ENCODE measurements at places on chromosomes 3 and 15.

DNA sequence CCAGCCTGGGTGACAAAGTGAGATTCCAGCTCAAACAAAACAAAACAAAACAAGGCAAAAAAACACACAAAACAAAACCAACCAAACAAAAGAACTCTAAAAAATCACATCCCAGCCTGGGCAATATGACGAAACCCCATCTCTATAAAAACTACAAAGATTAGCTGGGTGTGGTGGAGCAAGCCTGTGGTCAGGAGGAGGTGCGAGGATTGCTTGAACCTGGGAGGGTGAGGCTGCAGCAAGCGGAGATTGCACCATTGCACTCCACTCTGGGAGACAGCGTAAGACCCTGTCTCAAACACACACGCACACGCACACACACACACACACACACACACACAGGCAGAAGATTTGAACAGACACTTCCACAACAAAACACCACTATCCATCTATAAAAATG, 99.6 kb downstream of the SHQ1 start:
- no peak for DNase-seq

DNA sequence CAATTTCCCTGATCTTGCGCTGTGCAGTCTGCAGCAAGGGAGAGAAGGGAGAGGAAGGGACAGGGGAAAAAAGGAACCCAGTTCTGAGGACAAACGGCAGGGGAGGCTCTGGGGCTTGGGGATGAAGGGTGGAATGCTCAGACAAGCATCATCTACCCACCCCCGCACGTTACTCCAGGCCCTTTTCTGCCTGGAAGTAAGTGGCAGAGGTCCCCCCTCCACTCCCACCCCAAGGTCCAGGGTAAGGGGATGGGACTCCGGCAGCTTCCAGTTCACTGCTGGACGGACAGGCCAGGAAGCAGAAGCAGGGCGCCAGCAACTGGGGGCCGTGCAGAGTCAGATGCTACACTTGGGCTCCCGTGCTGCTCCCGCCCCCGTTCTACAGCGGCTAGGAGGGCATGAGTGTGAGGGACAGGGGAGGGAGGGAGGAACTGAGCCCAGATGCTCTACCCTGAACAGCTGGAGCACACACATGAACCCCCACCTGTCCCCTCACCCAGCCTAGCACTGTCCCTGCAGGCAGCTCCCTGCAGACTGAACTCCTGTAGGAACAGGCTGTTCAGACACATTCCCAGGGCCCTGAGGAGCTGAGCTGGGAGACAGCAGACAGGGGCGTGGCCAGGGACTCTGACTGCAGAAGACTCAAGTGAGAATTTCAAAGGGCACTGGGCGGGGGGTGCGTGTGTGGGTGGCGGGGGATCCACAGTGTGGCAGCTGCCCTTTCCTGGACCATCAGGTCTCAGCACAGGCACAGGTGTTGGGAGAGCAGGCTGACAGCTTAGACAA, 59.7 kb downstream of the SENP2 start:
- DNase-seq = no peak

GRCh38 chr3:54213907-54214306, 91.6 kb downstream of the CACNA2D3 start:
- DNase-seq = no peak

GRCh38 chr3:43338295-43338694, 52.0 kb downstream of the SNRK start:
- no peak for DNase-seq

DNA sequence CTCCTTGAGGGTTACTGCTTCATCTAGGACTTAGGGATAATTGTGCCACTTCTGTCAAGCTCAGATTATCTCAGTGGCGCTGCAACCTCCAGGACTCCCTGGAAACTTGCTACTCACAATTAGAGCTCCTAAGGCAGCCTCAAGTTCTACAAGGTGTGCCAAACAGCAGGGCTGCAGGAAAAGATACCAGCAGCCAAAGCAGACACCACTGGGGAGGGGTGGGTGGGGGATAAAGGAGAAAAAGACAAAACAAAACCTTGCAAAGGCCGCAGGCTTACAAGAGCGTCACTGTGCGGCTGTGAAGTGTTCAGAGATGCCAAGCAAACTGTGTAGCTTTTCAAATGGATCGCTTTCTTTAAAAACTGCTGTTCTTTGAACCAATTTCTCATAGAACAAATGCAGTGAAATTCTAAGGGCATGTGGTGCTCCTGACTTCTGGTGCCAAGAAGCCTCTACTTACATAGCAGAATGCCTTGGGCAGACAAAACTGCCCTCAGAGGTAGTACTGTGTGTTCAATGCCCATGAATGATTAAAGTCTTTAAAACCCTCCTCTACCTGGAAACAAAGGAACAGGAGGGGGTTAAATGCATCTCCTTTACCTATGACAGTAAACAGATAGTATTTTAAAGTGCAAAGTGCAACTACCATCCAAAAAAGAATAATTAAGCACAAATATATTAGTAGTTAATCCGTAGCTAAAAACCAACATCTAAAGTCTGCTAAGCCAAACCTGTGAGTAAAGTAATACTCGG, 353.4 kb downstream of the FOXP1 start:
- no peak for DNase-seq

DNA sequence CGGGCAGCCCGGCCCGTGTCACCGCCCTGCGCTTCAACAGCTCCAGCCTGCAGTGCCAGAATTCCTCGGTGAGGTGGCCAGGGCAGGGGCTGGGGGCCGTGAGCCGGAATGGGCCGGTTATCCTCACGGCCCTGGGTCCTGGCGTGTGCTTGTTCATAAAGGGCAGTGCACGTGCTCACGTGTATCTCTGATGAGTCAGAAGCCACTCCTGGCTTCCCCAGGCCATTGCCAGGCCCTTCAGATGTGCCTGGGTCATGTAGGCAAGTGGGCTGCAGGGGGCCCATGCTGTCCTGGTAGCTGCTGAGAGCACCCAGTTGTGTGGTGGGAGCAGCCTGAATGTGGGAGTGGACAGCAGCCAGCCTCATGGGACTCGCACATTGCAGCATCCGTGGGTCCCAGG, 29.2 kb downstream of the PLXNA1 start:
- DNase-seq = no peak

DNA sequence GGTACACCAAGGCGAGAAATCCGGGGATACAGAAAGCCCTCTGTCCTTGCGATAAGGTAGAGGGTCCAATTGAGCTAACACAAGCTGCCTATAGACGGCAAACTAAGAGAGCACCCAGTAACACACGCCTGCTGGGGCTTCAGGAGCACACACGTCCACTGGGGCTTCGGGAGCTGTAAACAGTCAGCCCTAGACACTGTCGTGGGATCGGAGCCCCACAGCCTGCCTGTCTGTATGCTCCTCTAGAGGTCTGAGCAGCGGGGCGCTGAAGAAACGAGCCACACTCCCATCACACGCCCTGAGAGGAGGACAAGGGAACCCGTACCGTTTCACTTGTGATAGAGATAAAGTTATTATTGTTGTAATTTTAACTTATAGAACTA, 486 bp downstream of the SAMMSON start:
- DNase-seq = no peak

DNA sequence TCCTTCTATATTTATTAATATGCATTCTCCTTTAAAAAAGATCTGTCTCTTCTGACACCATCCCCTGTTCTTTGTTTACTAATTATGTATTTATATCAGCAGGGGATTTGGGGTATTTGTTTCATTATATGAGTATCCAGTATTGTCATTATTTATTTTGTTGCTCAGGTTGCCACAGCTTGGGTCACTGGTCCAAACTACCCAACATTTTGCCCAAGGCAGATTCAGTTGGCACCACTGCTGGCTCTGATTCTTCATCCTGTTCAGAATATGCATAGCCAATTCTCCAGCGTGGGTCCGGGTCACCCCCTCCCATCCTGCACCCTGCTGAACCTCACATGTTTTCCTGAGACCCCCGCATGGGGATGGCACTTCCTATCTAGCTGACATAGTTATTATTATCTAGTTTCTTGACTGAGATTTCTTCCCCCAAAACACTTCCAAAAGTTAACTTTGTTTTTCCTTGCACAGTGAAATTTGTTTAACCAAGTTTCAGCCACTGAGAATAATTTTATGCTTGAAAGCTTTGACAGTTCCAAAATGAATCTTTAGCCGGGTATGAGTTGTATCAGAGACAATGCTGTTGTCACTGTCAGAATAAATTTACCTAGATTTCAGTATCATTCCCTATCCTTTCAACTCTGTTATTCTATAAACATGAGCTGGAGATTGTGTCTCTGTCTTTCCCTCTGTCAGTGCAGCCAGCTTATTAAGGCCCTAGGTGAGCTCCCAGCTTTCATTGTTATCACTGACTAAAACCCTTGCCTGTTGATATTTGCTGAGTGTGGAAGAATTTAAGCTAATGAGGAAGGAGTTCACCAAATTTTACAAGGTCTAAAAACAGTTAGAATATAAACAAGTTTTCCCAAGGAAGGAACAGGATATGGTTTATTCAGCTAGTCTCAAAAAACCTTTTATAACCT, 70.3 kb downstream of the TGFBR2 start:
- no peak for DNase-seq

DNA sequence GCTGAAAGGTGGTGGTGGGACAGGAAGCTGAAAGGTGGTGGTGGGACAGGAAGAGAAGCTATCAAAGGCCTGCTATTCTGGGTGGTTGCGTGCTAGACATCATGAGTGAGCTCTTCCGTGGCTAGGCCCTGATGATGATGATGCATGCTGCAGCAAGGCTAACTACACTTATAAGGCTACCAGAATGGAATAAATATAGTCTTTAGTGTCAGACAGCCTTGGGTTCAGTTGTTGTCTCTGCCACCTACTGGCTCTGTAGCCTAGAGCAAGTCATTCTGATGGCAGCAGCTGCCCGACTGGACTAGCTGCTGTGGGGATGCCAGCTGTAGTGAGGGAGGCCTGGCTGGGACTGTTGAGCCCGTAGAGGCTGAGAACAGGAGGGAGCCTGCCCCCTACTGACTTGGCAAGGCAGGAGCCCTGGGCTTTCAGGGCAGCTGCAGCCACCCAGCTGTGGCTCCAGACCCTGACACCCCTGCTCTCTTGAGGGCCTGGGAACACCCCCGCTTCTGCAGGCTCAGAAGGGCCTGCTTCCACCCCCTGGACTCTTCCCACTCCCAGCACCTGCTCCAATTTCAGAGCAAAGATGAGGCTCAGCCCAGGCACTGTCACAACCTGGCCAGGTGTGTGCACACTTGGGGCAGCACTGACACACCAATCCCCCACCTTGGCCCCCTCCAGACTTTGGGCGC, 21.4 kb upstream of the ZBED2 start:
- DNase-seq = no peak

DNA sequence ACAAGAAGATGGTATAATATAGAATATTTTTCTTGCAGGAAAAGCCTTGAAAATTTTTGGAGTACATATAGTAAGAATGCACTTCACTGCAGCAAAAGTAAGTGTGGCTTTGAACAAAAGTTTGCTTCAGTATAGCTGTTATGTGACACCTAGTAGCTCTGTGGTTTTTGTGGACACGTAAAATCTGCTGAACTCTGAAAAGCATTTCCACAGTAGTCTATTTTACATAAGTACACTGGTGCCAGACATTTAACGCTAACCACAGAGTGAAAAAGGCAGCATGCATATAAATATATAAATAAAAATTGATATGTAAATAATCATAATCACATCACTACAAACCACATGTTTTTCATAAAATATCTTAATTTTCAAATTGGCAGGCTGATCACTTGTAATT, 39.8 kb downstream of the CGGBP1 start:
- DNase-seq = no peak

GRCh38 chr15:43370975-43371974, at the start of the genes TUBGCP4 and ZSCAN29:
Gene TUBGCP4, plus strand, starts transcription at chr15:43371101. Its CDS starts 254 bp downstream, at chr15:43371355.
Gene ZSCAN29, minus strand, starts transcription at chr15:43371043. Its CDS starts 1,130 bp downstream, at chr15:43369913.
- peak; percentile 87 for DNase-seq

DNA sequence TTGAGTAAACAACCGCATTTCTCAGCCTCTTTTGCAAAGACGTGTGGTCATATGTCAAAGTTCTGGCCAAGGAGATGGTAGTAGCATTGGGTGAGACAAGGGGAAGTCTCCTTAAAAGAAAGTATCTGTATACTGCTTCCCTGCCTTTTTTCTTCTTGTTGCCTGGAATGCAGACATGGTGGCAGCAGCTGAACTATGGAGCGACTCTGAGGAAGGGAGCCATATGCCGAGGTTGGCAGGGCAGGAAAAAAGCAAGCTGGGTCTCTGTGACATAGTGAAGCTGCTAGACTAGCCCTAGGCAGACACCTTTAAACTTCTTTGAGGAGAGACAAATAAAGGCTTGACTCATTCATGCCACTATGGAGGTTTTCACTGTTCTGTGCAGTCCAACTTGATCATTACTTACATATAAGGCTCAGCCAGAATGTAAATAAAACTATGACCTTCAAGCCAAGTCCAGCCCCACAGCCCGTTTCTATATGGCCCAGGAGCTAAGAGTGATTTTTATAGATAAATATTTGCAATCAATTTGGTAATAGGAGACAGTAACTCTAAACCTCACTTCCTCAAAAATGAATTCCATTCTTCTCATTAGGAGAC, 30.6 kb upstream of the PRICKLE2 start:
- DNase-seq = no peak

DNA sequence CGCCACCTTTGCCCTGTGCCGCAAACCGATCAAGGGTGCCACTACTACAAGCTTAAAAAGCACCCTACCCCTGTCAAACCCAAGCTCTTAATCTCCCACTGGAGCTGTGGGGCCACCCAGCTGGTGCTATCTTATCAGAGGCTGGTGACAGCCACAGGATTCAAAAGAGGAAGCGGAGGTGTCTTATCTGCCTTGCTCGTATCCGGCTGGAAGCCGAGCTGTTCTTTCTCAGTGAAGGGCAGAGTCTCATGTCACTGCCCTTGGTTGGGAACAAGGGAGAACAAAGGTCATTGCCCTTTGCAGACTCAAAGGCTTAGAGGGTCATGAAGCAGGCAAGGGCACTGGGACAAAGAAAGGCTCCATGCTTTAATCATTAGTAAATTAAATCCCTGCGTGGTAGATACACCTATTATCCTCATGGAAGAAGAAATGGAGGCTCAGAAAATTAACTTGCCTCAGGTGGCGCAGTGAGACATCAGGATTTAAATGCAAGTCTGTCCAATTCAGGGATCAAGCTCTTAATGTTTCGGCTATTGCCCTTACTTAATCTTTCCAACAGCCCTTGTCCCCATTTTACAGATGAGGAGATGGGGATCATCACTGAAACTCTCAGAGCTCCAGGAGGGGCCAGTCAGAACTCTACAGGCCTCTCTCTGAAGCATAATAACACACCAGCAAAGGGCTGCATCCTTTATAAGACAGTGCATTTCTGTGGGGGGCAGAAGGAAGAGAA, 360.0 kb upstream of the PROK2 start:
- DNase-seq = no peak

GRCh38 chr3:129504471-129505100, 23.9 kb upstream of the RHO start:
- no peak for DNase-seq

DNA sequence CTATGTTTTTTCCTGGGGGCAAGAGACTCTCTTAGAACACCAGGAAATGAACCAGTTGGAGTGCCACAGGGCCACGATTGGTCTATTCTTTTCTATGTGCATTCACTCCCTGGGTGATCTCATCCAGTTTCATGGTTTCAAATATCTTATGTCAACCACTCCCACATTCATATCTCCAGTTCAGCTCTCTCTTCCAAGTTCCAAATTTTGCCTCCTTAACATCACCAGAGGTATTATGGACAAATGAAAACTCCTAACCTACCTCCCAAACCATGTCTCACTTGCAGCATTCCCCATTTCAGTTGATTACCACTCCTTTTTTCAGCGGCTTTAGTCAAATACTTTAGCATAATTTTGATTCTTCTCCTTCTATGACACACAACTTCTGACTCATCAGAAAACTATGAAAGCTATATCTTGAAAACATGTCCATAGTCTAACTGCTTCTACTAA, 203.1 kb upstream of the SEMA6D start:
- no peak for DNase-seq

- DNase-seq = no peak
Observed at GRCh38 chr3:35137612-35138011, 501.7 kb upstream of the ARPP21 start.

GRCh38 chr15:51067510-51067909, 27.2 kb downstream of the TNFAIP8L3 start:
- DNase-seq = no peak

- no peak for DNase-seq
Observed at GRCh38 chr15:46280762-46281542, 646.1 kb downstream of the SQOR start.
